Nucleus accumbens (tissue), 56 donors: ENCODE measurements at places on chromosomes 11 and 22.

GRCh38 chr11:37115963-37116362 is 517.9 kb upstream of the RAG2 start:
- DNase-seq = no peak

DNA sequence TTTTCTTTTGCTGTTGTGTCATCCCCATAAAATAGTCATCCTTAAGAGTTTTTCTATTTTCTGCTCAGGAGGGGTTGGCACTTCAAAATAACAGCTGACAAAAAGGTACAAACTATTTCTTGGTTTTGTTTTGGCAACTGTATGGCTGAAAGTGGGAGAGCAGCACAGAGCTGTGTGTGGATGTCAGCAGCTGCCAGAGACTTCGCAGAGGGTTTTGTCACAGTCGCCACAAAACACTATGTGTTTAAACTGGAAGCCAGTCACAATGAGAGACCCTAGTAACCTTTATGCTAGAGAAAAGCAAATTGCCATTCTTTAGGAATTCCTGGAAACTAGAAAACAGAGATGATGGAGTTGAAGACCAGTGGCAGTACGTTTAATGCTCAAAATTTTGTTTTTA is 189.6 kb upstream of the CCDC90B start:
- DNase-seq = no peak

DNA sequence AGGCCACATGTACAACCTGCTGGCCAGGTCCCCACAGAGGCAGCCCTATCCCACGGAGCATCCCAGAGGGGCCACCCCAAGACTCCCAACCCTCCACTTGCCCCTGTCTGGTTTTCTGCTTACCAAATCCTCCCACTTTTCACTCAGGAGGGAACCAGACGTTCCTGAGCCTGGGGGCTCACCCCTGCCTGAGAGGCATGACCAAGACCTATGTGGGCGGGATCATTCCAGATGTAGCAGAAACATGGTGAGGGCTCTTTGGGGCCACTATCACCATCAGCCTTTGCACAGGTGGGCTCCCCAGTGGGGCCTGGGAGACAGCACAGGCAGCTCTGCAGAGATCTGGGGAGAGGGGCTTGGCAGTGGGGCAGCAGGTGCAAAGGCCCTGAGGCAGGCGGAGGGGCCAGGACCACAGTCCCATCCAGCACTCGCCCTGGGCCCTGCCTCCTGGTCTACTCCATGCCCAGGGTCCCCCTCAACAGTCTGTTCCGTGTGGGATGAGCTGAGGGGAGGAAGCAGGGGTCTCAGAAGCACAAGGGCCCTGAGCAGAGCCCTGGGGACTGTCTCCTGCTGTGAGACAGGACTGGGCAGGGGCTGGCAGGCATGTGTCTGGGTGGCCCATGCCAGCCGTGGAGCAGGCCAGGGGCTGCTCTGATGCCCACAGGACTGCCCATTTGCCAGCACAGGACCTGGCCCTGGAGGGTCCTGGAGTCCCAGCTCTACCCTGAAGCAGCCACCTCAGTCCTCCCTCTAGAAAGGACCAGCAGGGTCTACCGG is 9.4 kb downstream of the PIM3 start:
- DNase-seq = no peak

- no peak for DNase-seq
These were observed 104.6 kb downstream of the SIK3 start for GRCh38 chr11:116993599-116993998.

DNA sequence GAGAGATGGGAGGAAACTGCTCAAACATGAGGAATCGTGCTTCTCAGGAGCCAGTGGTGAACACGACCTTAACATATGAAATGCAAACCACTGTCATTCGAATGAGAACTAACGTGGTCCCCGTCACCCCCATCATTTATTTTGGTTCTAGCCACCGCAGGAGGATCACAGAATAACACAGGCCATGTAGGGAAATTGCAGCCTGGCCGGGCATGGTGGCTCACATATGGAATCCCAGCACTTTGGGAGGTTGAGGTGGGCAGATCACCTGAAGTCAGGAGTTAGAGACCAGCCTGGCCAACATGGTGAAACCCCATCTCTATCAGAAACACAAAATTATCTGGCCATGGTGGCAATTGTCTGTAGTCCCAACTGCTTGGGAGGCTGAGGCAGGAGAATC is 27.1 kb downstream of the KRTAP5-5 start:
- DNase-seq = no peak

GRCh38 chr11:60862171-60862570 is 5.2 kb upstream of the ZP1 start:
- no peak for DNase-seq

DNA sequence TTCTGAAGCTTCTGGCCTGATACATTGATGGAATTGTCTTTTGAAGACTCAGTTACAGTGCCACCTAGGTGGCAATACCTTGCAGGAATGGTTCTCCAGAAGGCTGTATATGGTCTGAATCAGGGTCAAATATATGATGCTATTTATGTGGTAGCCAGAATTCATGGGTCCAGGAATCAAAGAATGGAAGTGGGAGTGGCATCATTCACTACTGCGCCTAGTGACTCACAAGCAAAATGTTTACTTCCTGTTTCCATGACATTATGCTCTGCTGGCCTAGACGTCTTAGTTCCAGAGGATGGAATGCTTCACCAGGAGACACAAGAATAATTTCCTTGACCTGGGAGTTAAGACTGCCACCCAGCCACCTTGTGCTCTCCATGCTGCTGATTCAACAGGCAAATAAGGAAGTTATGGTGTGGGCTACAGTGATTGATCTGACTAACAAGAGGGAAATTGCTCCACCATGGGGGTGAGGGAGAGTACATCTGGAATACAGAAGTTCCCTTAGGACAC is 491.8 kb downstream of the ETS1 start:
- DNase-seq = no peak

DNA sequence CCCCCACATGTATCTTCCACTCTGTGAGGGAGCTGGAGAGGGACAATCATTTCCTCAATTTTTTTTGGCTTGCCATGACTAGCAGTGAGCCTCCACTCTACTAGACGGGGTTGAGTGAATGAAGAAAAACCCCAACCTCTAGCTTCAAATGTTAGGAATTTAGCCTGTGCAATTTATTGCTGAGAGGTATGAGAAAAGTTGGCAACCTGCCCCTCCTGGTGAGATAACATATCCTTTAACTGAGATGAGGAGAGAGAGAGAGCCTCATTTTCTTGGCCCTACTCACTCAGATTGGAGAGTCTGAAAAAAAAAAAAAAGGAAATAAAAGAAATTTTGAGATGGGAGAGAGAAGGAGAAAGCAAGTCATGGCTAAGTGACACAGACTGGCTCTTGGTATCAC is 218.2 kb upstream of the CARD18 start:
- no peak for DNase-seq

GRCh38 chr11:104665641-104666040 is 232.6 kb downstream of the CASP12 start:
- DNase-seq = no peak

DNA sequence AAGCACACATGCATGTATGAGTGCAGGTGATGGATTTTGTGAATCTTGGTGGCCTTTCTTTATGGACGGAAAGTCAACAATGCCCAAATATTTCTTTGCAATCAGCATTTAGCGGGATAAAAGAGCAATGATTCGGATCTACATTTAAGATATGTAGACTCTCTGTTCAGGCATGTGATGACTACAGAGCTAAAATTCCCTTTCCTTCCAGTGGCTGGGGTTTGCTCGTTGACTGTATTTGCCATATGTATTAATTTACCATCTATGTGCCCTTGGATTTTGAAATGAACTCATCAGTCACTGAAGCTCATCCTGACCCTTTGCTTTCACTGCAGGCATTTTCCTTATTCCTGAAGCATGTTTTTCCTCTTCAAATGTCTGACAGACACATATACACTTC is 13.6 kb downstream of the BLID start:
- DNase-seq = no peak

- DNase-seq = peak; percentile 15
These were observed 5.4 kb downstream of the PLA2G6 start for GRCh38 chr22:38176170-38176741.

DNA sequence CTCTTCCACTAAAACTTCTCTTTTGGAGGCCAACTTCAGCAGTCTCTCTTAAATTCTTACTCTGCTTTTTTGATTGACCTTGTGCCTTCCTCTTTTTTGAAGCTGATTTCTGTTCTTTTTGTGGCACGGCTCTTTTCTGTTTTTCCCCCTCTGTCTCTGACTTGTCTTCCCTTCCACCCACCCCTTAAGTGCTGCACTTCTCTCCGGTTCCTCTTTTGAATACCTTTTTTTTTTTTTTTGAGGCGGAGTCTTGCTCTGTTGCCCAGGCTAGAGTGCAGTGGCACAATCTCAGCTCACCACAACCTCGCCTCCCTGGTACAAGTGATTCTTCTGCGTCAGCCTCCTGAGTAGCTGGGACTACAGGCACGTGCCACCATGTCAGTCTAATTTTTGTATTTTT is 211.9 kb downstream of the BLID start:
- DNase-seq = no peak

GRCh38 chr11:58905721-58906547 is 33.4 kb upstream of the GLYATL1 start:
- DNase-seq = no peak

DNA sequence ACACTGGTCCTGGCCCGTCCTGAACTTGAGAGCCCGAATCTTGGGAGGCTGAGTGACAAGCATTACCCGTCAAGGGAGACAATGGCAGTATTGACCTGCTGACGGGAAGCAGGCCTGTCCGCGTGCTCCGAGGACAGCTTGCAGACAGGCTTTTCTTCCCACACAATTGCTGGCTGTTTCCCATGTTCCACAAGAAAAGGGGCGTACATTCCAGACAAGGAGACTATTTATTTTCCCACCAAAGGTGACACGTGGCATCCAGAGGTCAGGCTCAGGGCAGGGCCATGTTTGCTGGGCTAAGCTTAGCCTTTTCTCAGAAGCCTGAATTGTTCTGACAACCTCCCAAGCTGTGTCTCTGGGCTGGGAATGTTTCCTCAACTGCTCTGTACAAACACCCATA is 86.9 kb upstream of the SPON1 start:
- DNase-seq = no peak

- no peak for DNase-seq
These were observed 65.3 kb upstream of the FIBIN start for GRCh38 chr11:26928582-26928981.

DNA sequence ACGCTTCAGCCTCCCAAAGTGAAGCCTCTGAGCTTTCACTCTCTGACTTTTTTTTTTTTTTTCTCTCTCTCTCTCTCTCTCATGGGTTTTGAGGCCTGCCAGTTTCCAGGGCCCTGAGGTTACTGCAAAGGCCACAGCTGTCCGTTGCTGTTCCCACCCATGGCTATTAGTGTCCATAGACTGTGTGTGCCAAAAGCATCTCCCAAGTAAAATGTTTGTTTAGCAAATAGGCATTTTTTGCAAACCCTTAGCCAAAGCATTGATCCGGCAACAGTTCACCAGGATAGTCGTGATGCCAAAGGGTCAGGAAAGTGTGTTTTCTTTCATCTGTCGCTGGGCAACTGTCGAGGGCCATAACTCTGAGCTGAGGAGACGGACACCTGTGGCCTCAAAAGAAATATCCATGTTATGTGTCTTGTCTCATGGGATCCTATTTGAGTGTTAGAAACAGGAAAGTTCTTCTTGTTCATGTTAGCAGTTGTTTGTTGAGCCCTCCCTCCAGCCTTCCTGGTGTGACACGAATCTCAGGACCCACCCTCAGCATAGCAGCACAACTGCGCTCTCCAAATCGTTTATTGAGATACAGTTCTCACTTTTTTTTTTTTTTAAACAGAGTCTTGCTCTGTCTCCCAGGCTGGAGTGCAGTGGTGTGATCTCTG is 18.4 kb downstream of the FADS2 start:
- DNase-seq = no peak

DNA sequence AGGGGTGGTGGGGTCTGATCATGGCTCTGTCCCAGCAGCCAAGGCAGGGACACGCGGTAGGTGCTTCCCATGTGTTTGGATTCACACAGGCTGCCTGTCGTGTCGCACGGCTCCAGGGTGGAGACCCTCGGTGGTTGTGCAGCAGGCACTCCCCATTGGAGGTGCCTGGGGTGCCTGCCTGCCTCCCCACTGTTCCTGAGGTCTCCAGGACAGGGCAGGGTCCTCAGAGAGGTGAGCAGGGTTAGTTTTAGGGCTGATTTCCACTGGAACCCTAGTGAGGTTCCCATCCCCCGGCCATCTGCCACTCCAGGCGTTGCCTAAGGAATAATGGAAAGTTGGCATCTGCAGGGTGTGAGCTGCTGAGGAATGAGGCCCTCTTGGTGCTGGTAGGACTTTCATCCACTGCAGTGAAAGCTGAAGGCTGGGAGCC is 32.3 kb downstream of the OSBPL5 start:
- no peak for DNase-seq

DNA sequence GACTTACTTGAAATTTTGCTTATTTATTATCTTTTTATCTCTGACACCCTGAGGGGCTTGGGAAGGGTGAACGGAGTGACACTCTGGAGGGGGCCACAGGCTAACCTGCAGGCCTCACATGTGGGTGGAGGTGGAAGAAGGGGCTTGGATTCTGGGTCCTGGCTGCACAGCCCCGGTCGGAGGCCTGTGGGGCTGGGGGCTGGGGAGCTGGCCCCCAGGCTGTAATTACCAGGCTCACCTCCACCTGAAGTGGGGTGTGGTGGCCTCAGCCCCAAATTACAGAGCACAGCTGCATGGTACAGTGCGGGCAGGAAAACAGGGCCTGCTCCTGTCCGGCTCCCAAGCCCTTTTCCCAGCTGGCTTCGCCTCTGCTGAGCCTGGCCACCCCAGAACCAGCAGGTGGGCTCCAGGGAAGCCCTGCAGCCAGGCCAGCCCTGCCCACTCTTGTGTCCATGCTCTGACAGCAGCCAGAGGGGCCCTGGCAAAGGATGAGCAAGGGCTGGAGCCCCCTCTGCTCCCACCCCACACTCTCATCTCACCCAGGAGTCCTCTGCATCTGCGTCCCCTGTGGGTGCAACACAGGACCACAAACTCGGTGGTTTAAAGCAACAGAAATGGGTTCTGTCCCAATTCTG is 48.0 kb downstream of the IGF2 start:
- DNase-seq = no peak

DNA sequence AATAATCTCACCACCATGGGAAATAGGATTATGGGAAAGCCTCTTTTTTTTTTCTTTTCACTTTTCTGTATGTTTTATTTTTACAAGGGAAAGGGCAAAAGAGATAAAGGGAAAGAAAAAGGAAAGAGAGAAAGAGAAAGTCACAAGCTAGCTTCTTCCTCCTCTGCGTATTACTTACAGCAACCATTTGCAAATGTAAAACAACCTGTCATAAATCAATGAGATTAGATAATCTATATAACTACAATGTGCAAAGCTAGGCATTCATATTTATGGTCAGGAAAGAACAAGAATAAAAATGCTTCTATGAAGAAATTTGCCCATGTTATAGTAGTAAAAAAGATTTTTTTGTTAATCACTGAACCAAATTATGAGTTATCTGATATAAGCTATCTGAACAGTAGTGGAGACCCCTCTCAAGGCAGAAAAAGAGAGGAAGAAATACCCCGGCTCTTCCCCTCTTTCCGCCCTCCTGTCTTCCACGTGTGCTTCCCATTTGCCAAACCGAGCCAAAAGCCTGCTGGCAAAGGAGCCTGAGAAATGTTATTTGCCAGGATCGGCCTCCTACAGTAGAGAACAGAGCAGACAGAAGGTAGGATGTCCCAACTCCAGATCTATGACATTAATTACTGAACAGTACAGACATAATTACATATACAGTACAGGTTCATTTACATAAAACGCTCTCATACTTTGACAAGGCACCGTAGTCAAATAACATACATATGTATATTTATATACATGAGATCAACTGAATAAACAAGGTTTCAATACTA is 50.2 kb downstream of the ARHGAP32 start:
- DNase-seq = no peak
